ENCODE measurements at places on chromosomes 1 and 21. TPM values are rescaled to one million over a fixed set of nuclear protein-coding genes. Genes with fewer than 3 reads are reported as not detected.
A peak's percentile ranks its signal among the peaks of the same experiment; 100 is the strongest.

The CHI3L1 gene
- total RNA-seq = not detected

GRCh38 chr1:57272150-57272549, 151.7 kb downstream of the DAB1 start:
- H3K27me3 ChIP-seq = peaks cover 3% of the 10 kb centered on the region
- H3K36me3 ChIP-seq = no peaks in the 10 kb centered on the region
- H3K4me1 ChIP-seq = no peaks in the 10 kb centered on the region
- H3K27ac ChIP-seq = no peak overlapping the region
- DNase-seq = no peak

The L1TD1 gene
- not detected for total RNA-seq

DNA sequence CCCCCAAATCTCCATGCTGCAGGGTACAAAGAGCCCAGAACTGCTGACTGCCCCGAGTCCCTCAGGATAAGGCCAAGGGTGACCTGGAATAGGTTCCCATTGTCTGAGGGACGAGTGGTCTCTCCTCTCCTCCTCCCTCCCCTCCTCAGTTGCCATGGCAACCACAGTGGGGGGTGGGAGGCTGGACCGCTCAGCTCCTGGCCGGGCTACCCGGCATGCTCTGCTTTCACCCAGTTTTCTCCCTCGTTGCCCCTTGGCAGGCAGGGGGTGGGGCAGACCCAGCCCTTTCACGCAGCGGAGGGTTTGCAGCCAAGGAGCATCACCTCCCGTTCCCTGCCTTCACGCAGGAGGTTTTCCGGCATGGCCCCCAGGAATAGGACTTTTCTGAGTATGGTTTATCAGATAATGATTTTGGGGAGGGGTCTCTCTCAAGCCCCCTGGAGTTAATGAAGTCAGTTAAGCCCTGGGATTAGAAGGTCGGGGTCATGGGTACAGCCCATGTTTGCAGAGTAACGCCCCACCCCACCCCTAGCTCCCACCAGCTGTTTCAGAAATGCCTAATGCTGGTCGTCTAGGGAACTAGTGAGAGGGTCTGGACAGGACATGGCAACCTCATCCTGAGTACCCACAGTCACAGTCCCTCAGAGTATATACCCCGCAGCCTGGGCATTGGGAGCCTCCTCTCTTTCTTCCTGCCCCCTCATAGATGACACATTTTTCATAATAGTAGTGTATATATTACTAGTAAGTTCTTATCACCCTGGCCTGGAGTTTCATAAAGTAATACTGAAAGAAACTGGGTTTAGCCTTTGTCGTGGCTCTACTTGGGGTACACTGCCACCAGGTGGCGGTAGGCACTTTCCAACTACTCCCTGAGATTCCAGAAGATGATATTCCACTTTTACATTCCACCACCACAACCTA, 20.7 kb downstream of the C1QB start:
- H3K27me3 ChIP-seq = peaks cover 29% of the 10 kb centered on the region
- no peaks in the 10 kb centered on the region for H3K4me1 ChIP-seq
- H3K4me3 ChIP-seq = no peak overlapping the region
- no peaks in the 10 kb centered on the region for H3K36me3 ChIP-seq
- no peak for DNase-seq

The MAP10 gene
- 5.7 TPM for total RNA-seq

The SLC44A3 gene
- not detected for total RNA-seq

GRCh38 chr1:6523566-6523965, 30.7 kb downstream of the NOL9 start:
- no peak overlapping the region for H3K4me3 ChIP-seq
- peak overlapping the region; percentile 47 for H3K27ac ChIP-seq
- H3K4me1 ChIP-seq = peaks cover 7% of the 10 kb centered on the region
- H3K27me3 ChIP-seq = no peaks in the 10 kb centered on the region
- no peak for DNase-seq

The RHBG gene
- total RNA-seq = not detected

The XCL1 gene
- not detected for total RNA-seq

- no peak for DNase-seq
- no peak overlapping the region for H3K27ac ChIP-seq
- H3K27me3 ChIP-seq = no peaks in the 10 kb centered on the region
- peaks cover 77% of the 10 kb centered on the region for H3K4me1 ChIP-seq
Measured at GRCh38 chr1:19205403-19205802, 4.7 kb downstream of the UBR4 start.

DNA sequence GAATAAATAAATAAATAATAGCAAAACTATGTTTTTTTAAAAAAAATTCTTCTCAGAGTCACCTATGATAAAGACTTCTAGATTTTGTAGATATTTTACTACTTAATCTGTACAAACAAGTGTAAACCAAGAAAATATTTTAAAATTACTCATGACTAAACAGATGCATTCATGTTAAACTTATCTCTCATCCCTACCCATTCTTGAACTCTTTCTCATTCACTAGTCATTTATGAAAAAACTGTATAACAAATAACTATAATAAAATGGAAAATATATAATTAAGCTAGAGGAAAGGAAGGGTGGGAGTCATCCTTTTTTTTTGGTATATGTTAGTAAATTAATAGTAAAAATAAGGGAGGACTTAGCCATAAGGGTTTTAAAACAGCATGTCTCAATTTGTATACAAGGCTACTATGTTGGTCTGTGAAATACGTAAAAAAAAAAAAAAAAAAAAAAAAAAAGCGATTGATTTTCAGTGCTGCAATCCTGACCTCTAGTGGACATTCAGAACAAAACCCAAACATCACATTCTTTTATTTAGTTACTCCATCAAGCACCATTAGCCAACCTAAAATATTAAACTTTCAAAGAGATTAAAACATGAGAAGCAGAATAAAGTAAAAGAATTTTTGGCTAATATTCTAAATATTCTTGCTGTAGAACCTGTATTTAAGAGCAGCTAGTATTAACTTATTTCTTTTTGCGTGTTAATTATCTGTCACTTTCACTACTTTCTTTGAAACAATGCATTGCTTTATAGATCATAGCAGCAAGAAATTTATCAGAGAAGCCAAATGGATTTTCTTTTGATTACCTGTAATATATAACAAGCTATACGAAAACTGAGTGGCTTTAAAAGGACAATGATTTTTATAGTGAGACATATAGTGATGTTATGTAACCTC, 255.8 kb upstream of the CACYBP start:
- no peaks in the 10 kb centered on the region for H3K36me3 ChIP-seq
- H3K4me1 ChIP-seq = peaks cover 5% of the 10 kb centered on the region
- no peak overlapping the region for H3K27ac ChIP-seq

DNA sequence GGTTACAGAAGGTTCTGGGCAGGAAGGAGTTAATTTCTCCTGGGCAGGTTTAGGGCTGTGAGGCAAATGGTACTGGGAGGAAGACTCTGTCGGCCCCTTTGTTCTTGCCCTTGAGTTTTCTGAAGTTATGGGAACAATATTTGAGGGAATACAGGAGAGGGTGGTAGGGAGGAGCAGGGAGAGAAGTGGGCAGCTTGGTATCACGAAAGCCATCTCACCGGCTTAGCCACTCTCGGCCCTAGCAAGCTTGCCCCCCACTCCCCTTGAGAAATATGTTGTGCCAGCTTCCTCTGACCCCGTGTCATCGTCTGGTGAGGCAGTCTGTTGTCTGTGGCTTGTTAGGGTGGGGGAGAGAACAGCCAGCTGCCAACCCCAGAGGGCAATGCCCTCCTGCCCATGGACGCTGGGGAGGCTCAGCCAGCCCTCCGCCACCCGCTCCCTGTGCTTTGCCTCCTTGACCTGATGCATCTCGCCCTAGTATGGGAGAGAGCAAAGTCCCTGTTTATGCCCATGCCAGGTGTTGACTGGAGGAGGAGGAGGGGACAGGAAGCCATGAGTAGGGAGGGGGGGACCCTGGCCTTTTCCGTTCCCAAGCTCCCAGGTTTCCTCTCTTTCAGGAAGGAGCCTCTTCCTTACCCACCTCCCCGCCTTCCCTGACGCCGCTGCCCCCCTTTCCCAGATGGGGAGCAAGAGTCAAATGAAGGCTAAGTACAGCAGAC, 1.2 kb downstream of the EFNA1 start:
- DNase-seq = peak; percentile 39
- peaks cover 31% of the 10 kb centered on the region for H3K4me1 ChIP-seq
- peak overlapping the region; percentile 84 for H3K4me3 ChIP-seq
- H3K36me3 ChIP-seq = no peaks in the 10 kb centered on the region
- peak overlapping the region; percentile 78 for H3K27ac ChIP-seq
- H3K27me3 ChIP-seq = no peaks in the 10 kb centered on the region

DNA sequence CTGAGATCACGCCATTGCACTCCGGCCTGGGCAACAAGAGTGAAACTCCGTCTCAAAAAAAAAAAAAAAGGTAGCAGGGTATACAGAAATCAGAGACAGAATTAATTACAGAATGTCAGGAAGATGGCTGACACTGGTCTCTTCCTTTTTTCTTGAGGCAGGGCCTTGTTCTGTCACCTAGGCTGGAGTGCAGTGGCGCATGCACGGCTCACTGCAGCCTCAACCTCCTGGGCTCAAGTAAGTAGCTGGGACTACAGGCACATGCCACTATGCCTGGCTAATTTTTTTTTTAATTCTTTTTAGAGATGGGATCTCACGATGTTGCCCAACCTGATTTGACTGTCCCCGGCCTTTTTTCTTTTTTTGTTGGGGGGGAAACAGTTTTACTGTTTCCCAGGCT, 16.4 kb downstream of the RNU5D-1 start:
- DNase-seq = no peak
- H3K4me1 ChIP-seq = peaks cover 45% of the 10 kb centered on the region
- no peaks in the 10 kb centered on the region for H3K36me3 ChIP-seq
- no peaks in the 10 kb centered on the region for H3K27me3 ChIP-seq

The TNFAIP8L2 gene
- 31.5 TPM for total RNA-seq

The MXRA8 gene
- 7.4 TPM for total RNA-seq

DNA sequence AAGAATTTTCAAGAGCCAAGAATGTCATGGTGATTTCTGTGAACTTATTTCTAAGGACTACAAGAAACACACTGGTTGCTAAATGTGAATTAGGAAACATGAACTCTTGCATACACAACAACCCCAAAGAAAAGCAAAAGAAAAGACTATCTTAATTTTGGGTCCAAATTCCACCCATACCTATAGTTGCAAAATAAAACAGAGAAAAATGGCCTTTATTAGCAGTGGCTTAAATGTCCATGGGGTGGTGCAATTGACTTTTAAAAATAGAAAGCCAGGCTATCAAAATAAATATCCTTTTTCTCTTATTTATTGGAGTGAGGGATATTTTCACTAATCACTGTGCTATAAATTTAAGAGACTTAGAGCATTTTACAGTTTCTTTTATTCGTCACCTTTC, 80.9 kb upstream of the DPYD start:
- H3K27ac ChIP-seq = no peak overlapping the region
- no peaks in the 10 kb centered on the region for H3K4me1 ChIP-seq
- no peaks in the 10 kb centered on the region for H3K36me3 ChIP-seq
- no peak overlapping the region for H3K4me3 ChIP-seq

GRCh38 chr21:14589855-14590563, 43.9 kb upstream of the SAMSN1 start:
- H3K4me3 ChIP-seq = no peak overlapping the region
- no peak overlapping the region for H3K27ac ChIP-seq
- H3K4me1 ChIP-seq = peaks cover 2% of the 10 kb centered on the region

The PLA2G4A gene
- total RNA-seq = 0.13 TPM

DNA sequence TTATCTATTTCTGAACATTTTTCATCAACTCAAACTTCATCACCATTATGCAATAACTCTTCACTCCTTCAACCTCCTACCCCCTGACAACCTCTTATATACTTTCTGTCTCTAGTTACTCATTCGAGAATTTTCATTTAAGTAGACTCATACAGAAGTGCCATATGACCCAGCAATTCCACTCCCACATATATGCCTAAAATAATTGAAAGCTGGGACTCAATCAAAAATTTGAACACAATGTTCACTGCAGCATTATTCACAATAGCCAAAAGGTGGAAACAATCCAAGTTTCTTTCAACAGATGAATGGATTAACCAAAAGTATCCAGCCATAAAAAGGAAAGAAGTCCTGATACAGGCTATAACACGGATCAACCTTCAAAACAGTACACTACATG, 24.1 kb downstream of the COL11A1 start:
- no peaks in the 10 kb centered on the region for H3K27me3 ChIP-seq
- no peak overlapping the region for H3K4me3 ChIP-seq
- H3K36me3 ChIP-seq = no peaks in the 10 kb centered on the region
- no peak for DNase-seq

DNA sequence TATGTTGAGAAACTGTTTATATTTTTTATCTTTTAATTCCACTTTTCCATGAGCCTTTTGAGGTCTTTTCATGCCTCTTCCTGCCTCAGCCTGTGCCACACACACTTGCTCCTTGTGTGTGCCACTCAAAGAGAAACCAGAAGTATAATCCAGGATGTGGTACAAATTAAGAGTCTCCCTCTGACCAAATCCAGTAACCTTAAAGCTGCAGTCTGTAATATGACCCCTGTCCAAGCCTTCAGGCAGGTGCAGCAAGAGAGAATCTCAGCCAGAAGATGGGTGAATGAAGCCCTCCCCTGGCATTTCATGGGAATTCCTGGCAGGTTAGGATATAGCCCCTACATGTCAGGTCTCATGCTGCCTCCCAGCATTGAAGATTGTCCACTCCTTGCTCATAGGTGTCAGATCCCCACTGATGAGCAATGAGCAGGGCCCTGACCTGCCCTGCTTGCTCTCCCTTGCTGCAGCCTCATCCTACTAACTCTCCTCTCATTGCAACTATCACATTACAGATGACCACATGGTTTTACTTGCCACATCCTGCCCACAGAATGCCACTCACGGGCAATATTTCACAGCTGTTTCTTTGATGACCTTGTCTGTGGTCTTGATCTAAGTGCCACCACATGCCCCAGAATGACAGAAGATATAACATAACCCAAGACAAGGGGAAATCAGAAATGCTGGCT, 169.3 kb downstream of the SEC16B start:
- no peak overlapping the region for H3K27ac ChIP-seq
- peaks cover 10% of the 10 kb centered on the region for H3K36me3 ChIP-seq
- no peaks in the 10 kb centered on the region for H3K4me1 ChIP-seq
- no peaks in the 10 kb centered on the region for H3K27me3 ChIP-seq
- H3K4me3 ChIP-seq = no peak overlapping the region

DNA sequence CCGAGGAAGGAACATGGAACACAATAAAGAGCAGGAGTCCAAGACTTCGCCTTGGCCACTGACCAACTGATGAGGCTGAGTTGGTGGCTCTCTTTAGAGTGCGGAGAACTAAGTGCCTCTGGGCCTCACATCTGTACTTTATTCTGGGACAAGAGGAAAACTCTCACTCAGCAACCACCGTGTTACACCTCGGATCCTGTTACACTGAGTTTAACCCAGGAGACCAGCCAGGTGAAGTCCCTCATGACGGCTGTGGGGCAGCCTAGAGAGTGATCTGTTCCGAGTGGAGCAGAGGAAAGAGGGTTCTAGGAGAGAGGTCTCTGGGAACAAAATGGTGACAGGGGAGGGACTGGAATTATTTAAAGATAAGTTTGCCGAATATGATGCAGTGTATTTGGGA, 33.5 kb upstream of the AGL start:
- no peaks in the 10 kb centered on the region for H3K36me3 ChIP-seq
- no peak for DNase-seq
- H3K4me3 ChIP-seq = no peak overlapping the region
- no peak overlapping the region for H3K27ac ChIP-seq
